ENCODE measurements at places on chromosomes 12 and 14. TPM values are rescaled to one million over a fixed set of nuclear protein-coding genes. Genes with fewer than 3 reads are reported as not detected.

DNA sequence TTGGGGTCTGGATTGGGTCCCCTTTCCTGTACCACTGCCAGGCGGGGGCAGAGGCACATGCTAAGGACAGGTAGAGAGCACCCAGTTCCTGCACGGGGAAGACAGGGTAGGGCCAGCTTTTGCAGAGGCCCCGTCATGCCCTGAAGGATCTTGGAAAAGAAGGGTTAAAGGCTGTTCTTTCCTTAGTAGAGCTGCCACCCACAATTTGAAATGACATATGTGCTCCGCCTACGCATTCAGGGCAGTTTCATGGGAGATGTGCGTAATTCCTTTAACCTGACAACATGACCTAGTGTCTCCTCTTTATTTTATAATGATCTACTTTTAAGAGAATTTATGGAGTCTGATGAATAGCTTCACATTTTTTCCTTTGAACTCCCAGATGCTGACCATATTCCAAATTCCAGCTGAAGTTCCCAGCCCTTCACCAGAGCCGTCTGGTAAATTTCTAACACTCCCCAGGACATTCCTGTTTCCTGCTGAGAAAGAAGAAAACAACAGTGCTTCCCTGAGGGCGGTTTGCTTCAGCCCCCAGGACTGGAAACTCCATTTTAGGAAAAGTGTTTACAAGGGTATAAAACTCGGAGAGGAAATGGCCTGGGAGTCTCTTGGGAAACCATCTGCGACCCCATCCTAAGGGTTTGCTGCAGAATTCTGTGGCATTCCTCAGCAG is 58.9 kb upstream of the PLEKHG3 start:
- no peak overlapping the region for H3K4me3 ChIP-seq
- no peak for DNase-seq
- no peaks in the 10 kb centered on the region for H3K36me3 ChIP-seq
- no peaks in the 10 kb centered on the region for H3K4me1 ChIP-seq

Gene RD3L
- not detected for polyA plus RNA-seq

GRCh38 chr12:100661300-100661951 is 87.9 kb downstream of the GAS2L3 start:
- H3K4me3 ChIP-seq: no peak overlapping the region
- H3K27me3 ChIP-seq: no peaks in the 10 kb centered on the region
- H3K36me3 ChIP-seq: no peaks in the 10 kb centered on the region
- DNase-seq: no peak
- H3K27ac ChIP-seq: no peak overlapping the region
- no peaks in the 10 kb centered on the region for H3K4me1 ChIP-seq

Gene C1S
- 196 TPM for polyA plus RNA-seq

DNA sequence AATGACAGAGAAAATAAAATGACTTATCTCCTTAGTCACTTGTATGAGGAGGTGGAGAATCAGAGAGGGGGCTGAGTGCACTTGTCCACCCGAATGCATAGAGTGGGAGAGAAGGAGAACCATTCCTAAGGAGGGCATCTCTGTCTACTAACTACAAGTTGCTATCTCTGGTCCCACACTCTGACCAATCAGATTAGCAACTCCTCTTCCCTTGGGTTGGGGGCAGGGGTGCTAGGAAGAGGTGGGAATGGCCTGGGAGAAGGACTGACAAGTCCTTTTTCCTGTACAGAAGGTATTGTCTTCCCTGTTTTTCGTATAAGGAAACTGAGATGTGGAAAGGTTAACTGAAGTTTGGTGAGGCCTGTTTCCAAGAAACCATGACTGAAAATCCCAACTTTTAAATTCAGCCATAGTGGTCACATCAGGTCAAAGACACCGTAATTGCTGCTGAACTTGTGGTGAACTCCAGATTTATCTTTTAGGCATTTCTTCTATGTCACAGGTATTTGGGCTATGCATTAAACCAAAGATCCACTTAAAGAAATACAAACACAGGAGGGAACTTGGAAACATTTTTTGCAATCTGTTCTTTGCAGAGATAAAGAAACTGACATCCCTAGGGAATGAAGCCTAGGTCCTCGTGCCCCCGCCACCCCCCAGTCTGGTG is 207.8 kb downstream of the CRADD start:
- no peak overlapping the region for H3K27ac ChIP-seq
- peaks cover 12% of the 10 kb centered on the region for H3K4me1 ChIP-seq
- H3K4me3 ChIP-seq: no peak overlapping the region
- DNase-seq: no peak
- no peaks in the 10 kb centered on the region for H3K36me3 ChIP-seq

Gene CLEC4D
- polyA plus RNA-seq: 0.41 TPM

Gene EMP1
- polyA plus RNA-seq: 33.1 TPM

- no peaks in the 10 kb centered on the region for H3K36me3 ChIP-seq
- H3K27ac ChIP-seq: no peak overlapping the region
- no peaks in the 10 kb centered on the region for H3K27me3 ChIP-seq
- H3K4me3 ChIP-seq: no peak overlapping the region
- DNase-seq: no peak
These were observed 8.0 kb downstream of the ANKS1B start for GRCh38 chr12:99976762-99977161.

Gene CHURC1
- 55.1 TPM for polyA plus RNA-seq

- DNase-seq: no peak
- H3K36me3 ChIP-seq: no peaks in the 10 kb centered on the region
- no peak overlapping the region for H3K27ac ChIP-seq
- H3K4me3 ChIP-seq: no peak overlapping the region
- H3K4me1 ChIP-seq: no peaks in the 10 kb centered on the region
These were observed 4.7 kb downstream of the SRRM4 start for GRCh38 chr12:118986050-118986449.

Gene USP44
- 1.3 TPM for polyA plus RNA-seq

Gene TMCC3
- polyA plus RNA-seq: 4.0 TPM

DNA sequence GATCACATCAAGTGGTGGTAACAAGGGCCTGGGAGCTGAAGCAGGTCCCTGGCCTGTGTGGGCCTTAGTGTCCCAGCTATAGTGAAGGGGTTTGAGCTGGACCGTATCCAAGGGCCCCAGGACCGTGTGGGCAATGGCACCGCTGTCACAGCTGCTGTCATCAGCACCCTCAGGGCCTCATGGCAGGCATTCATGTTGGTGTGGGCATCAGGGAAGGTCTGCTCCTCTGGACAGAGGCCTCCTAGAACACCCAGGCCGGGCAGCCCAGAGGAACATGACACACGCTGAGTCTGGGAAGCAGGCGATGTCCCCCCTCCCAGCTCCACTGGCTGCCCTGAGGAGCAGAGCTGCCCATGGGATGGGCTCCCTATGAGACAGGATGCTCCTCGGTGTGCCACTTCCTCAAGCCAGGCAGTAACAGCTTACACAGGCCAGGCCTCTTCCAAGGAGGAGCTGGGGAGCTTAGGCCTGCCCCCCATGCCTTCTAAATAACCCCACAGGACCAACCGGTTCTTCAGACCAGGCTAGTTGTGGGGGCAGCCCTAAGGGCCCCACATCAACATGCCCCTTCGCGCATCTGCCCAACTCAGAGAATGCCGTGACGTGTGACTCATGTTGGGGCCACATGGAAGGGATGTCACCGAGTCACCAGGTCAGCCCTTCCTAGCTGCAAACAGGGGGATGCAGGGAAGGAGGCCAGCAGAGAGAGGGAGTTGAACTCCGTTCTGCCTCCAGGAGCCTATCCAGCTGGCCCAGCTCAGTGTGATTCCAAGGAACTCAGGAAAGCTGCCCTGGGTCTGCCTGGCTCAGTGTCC is 80.4 kb downstream of the PITPNM2 start:
- H3K36me3 ChIP-seq: peaks cover 60% of the 10 kb centered on the region
- no peak for DNase-seq
- peak overlapping the region; percentile 99 for H3K27ac ChIP-seq
- H3K27me3 ChIP-seq: no peaks in the 10 kb centered on the region
- H3K4me1 ChIP-seq: peaks cover 97% of the 10 kb centered on the region

Gene MYF5
- polyA plus RNA-seq: not detected

DNA sequence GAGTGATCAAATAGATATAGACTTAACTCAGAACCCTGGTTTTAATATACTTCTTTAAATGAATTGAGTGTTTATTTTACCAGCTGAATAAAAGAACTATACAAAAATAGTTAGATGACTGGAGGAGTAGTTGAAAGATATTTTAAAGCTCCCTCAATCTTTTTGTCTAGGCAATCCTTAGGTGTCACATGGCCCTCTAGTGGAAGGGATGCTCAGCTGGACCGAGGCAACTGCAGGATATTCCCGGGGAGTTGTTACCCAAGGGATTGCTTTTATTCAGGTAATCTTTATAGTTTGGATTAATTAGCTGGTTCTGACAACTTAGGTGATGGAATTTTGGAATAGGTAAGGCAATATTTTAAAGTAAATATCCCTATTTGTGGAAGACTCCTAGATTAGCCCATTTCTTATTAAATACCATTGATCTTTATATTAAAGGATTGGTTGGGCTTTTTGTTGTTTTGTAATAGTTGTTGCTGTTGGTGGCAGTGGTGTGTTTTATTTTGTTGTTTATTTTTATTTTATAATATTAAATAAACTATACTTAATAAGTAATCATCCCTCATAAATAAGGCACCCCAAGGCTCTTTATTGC is 57.1 kb downstream of the ZDHHC17 start:
- peaks cover 5% of the 10 kb centered on the region for H3K36me3 ChIP-seq
- H3K27me3 ChIP-seq: no peaks in the 10 kb centered on the region
- no peaks in the 10 kb centered on the region for H3K4me1 ChIP-seq
- H3K27ac ChIP-seq: no peak overlapping the region

DNA sequence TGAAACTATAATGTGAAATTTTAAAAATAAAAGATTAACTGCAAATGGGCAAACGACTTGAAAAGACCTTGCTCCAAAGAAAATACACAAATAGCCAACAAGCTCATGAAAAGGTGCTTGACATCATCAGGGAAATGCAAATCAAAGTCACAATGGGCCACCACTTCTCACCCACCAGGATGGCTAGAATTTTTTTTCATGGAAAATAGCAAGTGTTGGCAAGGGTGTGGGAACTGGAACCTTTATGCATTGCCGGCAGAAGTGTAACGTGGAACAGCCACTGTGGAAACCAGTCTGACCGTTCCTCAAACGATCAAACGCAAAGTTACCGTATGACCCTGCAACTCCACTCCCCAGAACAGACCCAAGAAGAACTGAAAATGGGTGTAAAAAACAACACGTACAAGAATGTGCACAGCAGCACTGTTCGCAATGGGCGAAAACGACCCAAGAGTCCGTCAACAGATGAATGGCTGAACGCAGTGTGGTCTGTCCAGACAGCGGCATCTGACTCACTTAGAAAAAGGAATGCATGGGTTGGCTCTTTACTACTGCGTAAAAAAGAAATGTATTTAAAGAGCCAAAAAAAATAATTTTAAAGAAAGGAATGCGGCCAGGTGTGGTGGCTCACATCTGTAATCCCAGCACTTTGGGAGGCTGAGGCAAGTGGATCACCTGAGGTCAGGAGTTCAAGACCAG is 40.2 kb downstream of the SCARB1 start:
- H3K36me3 ChIP-seq: no peaks in the 10 kb centered on the region
- no peaks in the 10 kb centered on the region for H3K27me3 ChIP-seq
- no peak for DNase-seq
- H3K4me1 ChIP-seq: no peaks in the 10 kb centered on the region
- H3K27ac ChIP-seq: no peak overlapping the region

Gene VRTN
- 0.02 TPM for polyA plus RNA-seq

DNA sequence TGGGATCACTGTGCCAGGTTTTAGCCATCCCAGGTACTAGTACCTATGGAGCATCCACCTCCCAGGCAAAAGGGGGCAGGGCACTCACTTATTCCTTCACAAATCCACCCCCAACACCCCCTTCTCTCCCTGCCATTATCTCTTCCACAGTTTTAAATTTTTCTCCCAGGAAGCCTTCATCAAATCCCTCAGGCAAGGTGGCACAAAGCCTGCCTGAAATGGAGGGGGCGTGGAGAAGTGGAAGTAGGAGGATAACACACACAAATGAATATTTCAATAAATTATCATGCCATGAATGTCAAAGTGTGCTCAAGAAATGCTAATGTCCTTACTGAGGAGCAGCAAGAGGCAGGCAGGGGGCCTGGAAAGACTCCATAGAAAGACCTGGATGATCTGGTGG is 4.7 kb upstream of the CHST11 start:
- H3K4me1 ChIP-seq: peaks cover 16% of the 10 kb centered on the region
- H3K4me3 ChIP-seq: no peak overlapping the region
- H3K27me3 ChIP-seq: no peaks in the 10 kb centered on the region
- DNase-seq: no peak
- no peaks in the 10 kb centered on the region for H3K36me3 ChIP-seq
- no peak overlapping the region for H3K27ac ChIP-seq

Gene LRTM2
- polyA plus RNA-seq: 0.11 TPM

Gene FAM181A
- polyA plus RNA-seq: 0.11 TPM

DNA sequence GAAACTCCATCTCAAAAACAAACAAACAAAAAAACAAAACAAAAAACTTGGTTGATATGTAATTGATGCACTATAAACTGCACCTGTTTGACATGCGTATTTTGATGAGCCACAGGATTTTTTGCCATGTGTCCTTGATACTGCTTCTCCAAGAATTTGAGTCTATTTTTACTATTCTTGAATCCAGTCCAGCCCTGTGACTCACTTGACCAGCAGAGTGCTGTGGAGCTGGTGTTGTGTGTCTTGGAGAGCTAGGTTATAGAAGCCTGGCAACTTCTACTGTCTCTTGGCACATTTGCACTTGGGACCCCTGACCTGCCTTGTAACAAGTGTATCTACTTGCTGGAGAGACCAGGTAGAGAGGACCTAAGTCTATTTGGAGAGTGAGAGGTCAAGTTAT is 52.0 kb downstream of the KLRG1 start:
- no peaks in the 10 kb centered on the region for H3K36me3 ChIP-seq
- DNase-seq: no peak
- no peaks in the 10 kb centered on the region for H3K27me3 ChIP-seq

Gene NFE2
- 2.8 TPM for polyA plus RNA-seq

Gene PELI2
- polyA plus RNA-seq: 8.6 TPM

DNA sequence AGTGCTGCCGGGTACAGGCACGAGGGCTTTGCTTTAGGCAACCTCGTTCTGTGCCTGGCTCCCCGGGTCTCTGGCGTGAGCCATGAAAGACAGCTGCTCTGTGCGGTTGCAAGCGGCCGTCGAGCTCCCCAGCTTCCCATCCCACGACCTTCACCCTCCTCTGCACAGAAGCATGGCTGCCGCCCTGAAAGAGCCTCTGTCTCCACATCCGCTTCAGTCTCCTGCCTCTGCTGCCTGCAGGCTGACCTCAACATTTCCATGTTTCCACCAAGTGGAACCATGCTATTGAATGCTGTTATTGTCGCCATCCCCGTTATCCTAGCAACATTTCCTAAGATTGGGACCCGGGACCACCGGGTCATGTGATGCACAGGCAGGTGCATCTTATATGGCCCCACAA is 57.1 kb downstream of the KDM2B start:
- H3K4me3 ChIP-seq: no peak overlapping the region
- DNase-seq: no peak
- peaks cover 39% of the 10 kb centered on the region for H3K36me3 ChIP-seq
- H3K4me1 ChIP-seq: no peaks in the 10 kb centered on the region

GRCh38 chr14:92692822-92693226 is 55.6 kb downstream of the LGMN start:
- peaks cover 16% of the 10 kb centered on the region for H3K36me3 ChIP-seq
- no peak overlapping the region for H3K4me3 ChIP-seq
- peaks cover 16% of the 10 kb centered on the region for H3K4me1 ChIP-seq
- H3K27ac ChIP-seq: no peak overlapping the region

Measured in thymus (tissue), 14 donors.